CD4-positive, alpha-beta T cell treated with Interleukin-12 subunit alpha and Interleukin-12 subunit beta, for 1 hour (primary cell): ENCODE measurements at places on chromosomes 12 and 14.
A peak's percentile ranks its signal among the peaks of the same experiment; 100 is the strongest.

DNA sequence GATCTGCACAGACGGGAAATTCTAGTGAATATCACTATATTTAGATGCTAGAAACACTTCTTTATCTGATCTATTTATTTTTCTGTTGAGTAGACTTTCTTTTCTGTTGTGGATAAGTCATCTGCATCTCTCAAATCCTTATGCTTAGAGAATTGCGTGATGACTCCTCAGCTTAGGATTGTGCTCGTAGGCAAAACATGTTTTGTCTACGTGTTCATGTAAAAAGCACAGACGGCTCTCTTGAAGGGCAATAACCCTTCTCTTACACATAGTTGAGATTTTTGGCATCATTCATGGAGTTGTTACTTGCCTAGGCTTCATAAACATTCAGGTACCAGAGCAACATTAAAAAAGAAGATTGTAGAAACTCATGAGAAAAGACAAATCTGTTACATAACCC lies 18.6 kb downstream of the PPFIBP1 start:
- no peak for DNase-seq

GRCh38 chr12:68595241-68595640 lies 15.5 kb upstream of the RAP1B start:
- no peak for DNase-seq

GRCh38 chr14:75165586-75166391 lies 10.6 kb downstream of the TMED10 start:
- DNase-seq = no peak

GRCh38 chr12:25412735-25413134 lies 140.3 kb downstream of the LMNTD1 start:
- no peak for DNase-seq

DNA sequence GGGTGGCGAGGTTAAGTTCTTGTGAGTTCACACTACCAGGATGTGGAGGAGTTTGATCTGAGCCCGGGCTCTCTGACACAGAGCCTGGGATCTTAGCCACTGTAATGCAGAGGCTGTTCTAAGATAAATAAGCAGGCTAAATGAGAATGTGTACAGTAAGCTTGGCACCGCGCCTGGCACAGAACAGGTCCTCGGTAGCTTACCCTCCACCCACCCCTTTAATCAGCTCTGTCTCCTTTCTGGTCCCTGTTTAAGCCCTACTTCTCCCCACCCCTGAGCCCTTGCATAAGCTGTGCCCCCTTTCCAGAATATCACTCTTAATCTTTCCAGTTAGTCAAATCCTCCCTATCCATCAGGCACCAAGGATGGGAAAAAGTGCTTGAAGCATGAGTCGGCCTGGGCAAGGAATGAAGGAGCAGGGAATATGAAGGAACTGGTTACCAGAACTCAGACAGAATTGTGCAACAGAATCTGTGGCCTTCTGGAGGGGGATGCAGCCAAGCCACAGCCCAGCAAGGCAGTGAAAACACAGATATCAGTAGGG lies 32.8 kb upstream of the CMKLR1 start:
- DNase-seq = no peak

- DNase-seq = no peak
Observed at GRCh38 chr12:6303071-6303470, 7.4 kb upstream of the PLEKHG6 start.

- DNase-seq = no peak
Observed at GRCh38 chr12:128911861-128912260, 58.6 kb downstream of the GLT1D1 start.

DNA sequence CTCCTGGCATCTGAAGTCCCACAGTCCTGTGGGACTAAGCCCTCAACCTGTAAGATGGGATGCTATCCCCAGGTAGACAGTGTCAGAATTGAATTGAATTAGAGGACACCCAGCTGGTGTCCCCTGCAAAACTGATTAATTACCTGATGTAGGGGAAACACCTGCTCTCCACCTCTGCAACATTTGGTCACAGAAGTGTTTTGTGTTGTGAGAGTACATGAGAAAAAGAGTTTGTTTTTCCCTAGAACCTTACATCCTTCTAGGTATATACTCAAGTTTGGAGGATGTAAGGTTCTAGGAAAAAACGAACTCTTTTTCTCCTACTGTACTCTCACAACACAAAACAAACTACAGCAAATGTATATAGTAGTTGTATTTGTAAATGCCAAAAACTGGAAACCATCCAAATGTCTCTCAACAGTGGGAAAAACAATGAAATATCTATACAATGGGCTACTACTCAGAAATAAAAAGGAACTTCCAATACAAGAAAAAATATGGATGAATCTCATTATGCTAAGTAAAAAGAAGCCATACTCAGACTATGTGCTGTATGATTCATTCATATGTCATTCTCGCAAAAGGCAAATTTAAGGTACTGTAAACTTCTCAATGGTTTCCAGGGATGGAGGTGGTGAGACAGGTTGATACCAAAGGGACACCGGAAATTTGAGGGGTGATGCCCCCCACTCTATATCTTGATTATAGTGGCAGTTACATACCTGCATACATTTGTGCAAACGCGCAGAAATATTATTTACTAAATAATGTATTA lies 160.7 kb downstream of the MED13L start:
- no peak for DNase-seq

DNA sequence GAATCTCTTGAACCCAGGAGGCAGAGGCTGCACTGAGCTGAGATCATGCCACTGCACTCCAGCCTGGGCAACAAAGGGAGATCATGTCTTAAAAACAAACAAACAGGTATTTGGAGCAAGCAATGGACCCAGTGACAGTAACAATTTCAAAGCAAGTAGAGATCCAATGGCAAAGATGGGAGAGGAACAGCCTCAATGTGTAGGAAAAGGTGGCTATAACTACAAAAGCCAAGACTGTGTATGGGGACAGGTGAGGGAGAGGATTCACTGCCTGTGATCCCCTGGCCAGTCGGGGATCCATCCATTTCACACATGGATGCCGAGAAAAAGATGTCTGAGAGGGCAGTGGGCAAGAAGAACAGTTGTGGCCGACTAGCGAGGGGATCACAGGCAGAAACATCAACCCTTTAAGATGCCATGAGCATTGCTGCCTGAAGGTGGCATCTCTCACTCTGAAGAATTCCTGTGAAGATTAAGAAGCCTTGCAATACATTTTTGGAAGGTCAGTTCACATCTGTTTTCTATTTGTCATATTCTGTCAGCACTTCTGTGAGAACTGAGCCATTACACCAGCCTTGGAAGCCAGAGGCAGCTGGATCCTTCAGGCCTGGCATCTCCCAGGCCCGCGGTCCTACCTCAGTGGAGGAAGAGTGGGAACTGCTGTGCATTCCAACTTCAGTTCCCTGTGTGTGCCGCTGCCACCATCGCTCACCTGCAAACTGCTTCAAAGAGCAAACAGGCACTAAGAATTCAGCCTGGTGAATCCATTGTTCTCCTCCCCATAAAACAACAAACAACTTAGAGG lies 54.5 kb upstream of the FRS2 start:
- peak; percentile 6 for DNase-seq

DNA sequence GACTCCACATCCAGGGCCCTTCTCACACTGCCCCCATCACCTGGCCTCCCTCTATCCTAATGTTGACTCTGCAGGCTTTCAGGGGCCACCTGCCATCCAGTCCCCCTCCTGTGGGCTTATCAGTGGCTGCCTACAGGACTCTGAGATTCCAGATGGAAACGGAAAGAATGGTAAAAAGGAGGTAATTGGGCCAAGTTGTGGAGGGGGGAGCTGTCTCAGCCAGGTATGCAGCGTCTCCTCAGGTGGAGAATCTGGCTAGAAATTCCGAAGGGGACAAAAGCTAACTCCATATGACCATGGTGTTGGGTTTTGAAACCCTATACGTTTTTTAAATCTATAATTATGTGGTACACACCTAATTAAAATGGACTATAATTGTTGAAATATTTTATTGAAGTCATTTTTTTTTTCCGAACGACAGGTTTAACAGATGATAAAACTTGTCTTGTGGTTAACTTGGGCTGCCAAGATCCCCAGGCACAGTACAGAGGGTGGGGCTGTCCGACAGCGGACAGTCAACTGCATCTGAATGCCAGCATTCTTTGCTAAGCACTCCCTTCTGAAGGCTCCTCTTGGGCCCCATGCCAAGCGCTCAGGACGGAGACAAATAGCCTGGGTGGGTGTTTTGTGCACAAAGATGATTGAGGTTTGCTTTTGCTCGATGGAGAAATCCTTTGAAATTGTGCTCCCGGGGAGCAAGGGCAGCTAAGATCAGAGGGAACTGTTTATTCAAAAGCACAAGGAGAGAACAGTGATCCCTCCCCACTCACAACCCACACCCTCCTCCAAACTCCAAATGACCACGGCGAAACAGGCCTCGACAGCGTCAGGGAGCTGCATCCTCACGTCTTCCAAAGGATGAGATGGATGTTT lies 365.6 kb downstream of the BCL11B start:
- no peak for DNase-seq

DNA sequence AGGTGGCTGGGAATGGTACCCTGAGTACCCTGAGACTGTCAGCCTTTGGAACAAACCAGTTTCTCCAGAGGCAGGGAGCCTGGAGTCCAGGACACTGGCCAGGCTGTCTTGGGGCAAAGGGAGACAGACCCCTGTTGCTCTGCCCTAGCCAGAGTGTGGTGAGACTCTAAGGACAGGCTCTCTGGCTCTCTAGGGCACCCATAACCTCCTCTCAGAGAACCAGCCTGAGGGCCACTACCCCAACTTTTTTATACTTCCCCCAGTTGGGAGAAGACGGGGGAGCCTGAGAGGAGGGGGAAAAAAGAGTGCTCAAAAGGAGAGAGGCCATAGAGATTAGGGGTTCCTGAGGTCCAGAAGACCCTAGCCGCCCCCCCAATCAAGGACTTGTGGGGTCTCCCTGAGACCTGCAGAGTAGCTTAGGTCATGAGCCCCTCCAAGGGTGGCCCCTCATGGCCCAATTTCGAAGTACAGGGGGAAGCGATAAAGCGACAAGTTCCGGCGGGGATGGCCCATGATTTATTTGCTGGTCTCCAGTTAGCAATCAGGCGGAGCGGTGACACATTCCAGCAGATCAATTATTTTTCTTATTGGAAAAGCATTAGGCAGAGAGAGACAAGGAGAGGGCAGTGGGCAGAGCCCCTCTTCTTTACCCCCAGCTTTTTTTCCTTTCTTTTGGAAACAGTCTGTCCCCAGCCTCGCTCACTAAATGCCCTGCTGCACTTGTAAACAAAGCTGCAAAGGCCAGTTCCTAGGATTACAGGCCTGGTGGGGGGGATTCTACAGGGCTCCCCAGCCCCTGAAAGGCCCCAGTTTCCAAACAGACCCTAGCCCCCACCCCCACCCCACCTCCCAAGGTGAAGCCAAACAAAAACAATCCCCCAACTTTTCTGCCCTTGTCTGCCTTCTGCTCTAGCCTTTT lies 1.5 kb downstream of the HOXC8 start:
- no peak for DNase-seq

DNA sequence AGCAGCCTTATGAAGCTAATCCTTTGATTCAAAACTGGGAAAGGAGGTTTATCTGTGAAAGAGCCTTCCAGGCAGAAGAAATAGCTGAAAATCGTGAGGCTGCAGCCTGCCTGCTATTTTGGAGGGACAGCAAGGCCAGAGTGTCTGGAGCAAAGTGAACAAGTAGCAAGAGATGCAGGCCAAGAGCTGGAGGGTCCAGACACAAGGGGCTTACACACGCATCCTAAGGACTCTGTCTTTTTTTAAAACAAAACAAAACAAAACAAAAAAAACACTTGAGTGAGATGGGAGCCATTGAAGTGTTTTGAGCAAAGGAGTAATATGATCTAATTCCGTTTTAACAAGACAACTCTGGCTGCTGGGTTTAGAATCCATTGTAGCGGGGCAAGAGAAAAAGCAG lies 76.4 kb upstream of the BCAT1 start:
- DNase-seq = no peak
